ENCODE measurements at places on chromosomes 6 and 20.

- no peak for DNase-seq
These were observed 29.9 kb upstream of the MYO6 start for GRCh38 chr6:75719133-75719532.

DNA sequence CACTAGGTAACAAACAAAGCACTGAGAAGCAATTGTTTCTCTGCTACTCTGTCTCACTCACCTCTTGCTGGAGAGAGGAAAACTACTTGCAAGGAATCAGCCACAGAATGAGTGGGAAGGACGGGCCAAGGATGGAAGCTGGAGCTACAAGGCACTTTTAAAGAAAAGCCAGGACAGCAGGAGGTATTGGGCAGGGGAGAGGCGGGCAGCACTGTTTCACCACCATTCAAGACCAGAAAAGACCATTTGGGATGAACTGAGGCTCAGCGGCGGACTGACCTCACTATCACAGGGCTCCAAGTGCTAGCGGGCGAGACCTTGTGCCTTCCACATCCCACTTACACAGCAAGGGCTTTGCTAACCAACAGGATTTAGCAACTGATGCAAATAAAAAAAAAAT, 137.4 kb downstream of the IPCEF1 start:
- DNase-seq = no peak

DNA sequence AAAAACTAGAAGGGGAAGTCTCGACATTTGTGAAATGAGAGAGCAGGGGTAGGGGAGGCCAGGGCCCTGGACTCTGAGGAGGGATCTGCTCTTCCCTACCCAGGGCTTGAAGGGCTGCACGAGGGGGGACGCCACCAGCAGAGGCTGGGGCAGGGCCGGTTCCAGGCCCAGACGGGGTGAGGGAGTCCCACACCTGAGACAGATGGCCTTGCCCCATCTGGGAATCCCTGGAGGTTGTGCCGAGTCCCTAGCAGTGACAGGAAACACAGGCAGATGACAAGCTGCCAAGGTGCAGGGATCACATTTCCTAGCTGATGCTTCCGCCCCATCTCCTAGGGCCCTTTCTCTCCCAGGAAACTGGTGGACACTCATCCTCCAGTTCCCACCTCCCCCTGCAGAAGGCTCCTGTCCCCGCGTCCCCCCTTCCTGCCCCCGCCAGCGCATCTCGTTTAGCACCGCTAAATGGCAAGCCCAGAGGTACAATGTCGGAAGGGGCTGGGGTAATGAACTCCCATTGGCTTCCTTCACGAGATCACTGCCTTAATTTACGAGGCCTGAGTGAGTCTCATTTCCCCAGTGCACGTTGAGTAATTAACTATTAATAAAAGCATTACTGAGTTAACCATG, 35.2 kb upstream of the CDH22 start:
- DNase-seq = no peak

DNA sequence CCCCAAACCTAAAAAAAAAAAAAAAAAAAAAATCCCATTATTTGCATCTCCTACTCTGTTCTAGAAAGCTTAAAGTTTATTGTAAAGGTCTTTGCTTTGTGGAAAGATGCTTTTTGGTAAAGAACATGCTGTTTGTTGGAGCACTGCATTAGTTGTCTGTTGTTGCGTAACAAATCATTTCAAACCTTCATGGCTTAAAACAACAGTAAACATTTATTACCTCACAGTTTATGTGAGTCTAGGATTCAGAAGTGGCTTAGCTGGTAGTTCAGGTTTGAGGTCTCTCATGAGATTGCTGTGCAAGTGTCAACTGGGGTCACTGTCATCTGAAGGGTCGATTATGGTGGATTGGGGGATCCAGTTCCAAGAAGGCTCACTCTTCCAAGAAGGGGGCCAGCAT, 155.2 kb upstream of the ZFP64 start:
- no peak for DNase-seq

DNA sequence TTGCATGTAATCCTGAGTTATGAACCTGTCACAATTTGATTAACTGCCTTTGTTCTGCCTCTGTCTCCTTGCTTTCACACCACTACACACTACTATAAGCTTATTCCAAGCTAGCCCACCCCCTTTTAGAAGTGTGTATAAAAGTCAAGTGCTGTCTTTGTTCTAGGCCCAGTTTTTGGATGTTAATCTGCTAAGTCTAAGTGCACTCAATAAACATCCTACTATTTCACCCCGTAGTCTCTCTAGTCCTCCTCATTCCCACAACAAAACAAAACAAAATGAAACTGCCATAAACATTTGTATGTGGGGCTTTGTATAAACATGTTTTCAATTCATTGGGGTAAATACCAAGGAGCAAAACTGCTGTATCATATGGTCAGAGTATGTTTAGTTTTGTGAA, 16.1 kb upstream of the SPACA1 start:
- no peak for DNase-seq

DNA sequence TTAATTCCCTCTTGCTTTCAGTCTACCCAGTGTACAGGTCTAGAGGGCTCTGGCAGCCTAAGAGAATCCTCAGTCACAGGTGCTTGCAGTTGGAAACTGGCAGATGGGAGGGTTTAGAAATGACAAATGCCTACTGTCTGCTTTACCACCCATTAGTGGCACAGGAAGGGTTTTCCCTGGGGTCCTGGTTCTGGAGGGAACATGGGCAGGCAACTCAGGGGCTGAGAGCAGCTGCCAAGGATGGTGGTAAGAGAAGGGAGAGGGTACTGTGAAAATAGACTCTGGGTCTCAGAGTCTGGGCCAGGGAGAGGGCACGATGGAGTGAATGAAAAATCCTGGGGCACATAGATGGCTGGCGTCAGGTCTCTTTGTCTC, 103.5 kb downstream of the TCP11 start:
- DNase-seq = no peak

DNA sequence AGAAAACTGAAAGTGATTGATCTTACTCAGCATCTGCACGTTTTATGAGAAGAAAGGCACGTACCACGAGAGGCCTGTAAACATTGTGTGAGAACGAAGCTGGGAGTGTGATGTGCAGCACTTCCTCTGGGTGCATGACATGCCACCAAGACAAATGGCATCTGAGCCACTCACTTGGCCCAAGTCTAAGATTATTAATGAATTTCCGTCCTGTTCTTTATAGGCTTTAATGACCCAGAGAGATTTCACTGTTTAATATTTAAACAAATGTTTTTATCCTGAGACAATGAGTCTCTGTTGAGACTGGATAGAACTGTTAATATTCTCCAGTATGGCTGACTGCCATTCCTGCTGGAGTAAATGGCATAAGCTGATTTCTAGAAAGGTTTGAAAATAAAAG, 172.6 kb upstream of the PHACTR1 start:
- no peak for DNase-seq

GRCh38 chr6:156953127-156953478, 175.9 kb downstream of the ARID1B start:
- DNase-seq = no peak

DNA sequence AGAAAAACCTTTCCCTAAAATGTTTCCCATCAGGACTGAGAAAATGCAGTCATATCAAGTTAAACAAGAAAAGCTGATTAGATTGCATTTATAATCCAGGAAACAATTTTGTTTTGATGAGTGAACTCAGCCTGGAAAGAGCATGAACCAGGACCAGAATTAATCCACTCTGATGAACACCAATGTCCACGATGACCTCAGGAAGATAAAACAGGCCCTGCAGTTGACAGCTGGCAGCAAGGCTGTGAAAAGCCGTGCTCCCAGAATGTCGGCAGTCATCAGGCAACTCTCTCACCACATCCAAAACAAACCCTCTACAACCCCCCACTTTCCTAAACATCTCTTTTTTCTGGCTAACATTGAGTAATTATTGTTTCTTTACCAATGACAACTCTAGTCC, 74.0 kb upstream of the PROKR2 start:
- no peak for DNase-seq

DNA sequence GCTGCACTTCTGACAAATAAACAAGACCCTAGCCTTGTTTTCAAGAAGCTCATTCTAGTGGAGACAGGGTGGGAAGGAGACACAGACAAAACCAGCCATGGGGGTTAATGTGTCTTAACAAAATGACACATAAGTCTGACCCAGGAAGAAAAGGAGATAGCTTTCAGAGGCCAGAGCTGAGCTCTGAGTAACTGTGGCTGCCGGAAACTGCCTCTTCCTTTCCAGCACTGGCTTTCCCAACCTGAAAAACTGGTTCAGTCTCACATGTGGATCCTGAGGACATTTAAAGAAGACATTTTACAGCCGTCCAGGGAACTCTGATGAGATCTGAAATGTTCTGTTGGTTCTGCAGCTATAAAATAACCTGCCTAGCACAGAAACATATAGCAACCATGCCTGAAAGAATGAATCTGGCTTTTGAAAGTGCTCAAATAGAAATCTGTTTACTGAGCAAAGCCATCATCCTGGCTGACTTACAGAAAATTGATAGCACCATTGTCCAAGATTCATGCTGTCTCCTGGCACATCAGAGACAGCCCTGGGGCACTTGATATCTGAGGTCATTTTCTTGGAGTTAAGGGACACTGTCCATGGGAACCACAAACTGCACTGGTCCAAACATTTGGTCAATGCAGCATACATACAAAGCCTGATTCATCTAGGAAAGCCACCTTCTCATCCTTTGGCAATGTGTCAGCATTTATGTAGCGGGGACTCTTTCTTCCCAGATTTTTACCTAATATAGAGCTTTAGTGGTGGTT, 83.2 kb upstream of the PAX1 start:
- DNase-seq = no peak

DNA sequence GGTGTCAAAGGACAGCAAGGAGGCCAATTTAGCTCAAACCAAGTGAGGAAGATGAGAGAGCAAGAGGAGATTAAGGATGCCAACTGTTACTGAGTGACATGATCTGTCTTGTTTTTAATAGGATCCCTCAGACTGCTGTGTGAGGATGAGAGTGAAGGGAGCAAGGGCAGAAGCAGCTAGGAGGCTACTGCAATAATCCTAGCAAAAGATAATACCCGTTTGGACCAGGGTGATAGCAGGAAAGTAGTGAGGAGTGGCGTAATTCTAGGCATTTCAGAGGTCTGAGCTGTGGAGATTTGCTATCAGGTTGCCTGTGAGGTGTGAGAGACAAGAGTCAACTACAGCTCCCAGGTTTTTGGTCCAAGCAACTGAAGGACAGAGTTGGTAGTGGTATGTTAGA, 14.7 kb downstream of the UBE2V1 start:
- DNase-seq = no peak

DNA sequence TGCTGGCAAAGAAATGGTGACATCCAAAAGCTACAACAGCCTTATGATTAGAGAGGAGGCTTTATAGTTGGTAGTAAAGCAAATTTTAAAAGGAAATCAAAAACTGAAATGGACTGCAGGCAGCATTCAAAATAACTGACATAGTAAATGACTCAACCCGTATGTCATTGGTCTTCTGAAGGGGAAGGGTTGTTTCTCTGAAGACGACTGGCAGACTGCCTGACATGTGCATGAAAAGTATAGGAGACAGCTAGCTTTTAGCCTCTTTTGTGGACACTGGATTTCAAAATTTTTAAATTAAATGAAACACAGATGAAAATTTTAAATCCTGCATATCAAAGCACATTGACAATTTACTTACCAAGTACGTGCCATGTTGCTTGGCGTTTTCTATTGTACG, 90.7 kb downstream of the TRMT6 start:
- no peak for DNase-seq

DNA sequence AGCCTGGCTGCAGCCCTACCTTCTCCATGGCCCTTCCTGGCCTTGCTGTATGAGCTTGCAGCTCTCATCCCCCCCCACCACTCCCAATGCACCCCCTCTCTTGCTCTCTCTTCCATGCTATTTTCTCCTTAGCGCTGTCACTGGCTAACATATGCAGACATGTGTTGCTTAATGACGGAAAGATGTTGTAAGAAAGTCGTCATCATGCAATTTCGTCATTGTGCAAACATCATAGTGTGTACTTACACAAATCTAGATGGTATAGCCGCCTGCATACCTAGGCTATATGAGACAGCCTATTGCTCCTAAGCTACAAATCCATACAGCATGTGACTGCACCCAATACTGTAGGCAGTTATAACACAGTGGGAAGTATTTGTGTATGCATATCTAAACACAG, 27.0 kb downstream of the ANGPT4 start:
- no peak for DNase-seq

- no peak for DNase-seq
These were observed 194.5 kb upstream of the THEMIS start for GRCh38 chr6:128095362-128095761.

All from activated T-cell treated with anti-CD3 and anti-CD28 coated beads, Interleukin-2, amount 50 U/mL, for 1 hour (primary cell).